Nucleus accumbens (tissue), 56 donors: ENCODE measurements at places on chromosomes 4 and X.

GRCh38 chr4:125676583-125676982, 361.8 kb downstream of the FAT4 start:
- no peak for DNase-seq

DNA sequence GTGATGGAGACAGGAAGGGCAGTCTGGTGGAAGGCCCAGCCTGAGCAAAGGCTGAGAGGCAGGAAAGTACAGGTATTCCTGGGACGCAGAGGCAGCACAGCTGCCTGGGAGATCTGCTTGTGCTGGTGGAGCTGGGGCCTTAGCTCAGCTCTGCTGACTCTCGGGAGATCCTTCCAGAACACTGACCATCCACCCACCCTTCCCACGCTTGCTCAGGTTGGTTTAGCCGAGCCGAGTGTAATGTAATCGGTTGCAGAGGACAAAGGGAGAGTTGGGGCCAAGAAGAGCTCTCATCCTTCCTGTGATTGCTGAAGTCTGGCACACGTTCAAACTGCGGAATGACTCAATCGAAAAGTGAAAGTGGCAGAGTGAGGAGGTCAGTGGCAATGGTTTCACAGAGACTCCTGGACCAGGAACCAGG, 43.1 kb upstream of the GPR78 start:
- DNase-seq, result no peak

- no peak for DNase-seq
These were observed 17.3 kb upstream of the QRFPR start for GRCh38 chr4:121397941-121398601.

GRCh38 chr4:92483341-92483740, 179.6 kb downstream of the GRID2 start:
- DNase-seq, result no peak

- no peak for DNase-seq
These were observed 6.3 kb upstream of the SORCS2 start for GRCh38 chr4:7186031-7186430.

DNA sequence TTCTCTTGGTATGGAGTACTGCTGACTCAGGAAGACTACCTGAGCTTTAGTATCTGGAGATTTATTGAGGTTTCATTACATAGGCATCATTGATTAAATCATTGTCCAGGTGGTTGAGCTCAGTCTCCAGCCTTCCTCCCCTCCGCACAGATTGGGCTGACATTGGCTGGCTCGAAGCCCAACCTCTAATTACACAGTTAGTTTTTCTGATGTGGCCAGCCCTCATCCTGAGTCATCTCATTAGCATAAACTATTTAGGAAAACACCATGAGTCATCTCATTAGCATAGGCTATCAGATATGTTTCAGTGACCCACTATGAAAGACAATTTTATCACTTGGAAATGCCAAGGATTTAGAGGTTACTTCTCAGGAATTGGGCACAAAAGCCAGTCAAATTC, 93.9 kb upstream of the ANKRD50 start:
- no peak for DNase-seq

DNA sequence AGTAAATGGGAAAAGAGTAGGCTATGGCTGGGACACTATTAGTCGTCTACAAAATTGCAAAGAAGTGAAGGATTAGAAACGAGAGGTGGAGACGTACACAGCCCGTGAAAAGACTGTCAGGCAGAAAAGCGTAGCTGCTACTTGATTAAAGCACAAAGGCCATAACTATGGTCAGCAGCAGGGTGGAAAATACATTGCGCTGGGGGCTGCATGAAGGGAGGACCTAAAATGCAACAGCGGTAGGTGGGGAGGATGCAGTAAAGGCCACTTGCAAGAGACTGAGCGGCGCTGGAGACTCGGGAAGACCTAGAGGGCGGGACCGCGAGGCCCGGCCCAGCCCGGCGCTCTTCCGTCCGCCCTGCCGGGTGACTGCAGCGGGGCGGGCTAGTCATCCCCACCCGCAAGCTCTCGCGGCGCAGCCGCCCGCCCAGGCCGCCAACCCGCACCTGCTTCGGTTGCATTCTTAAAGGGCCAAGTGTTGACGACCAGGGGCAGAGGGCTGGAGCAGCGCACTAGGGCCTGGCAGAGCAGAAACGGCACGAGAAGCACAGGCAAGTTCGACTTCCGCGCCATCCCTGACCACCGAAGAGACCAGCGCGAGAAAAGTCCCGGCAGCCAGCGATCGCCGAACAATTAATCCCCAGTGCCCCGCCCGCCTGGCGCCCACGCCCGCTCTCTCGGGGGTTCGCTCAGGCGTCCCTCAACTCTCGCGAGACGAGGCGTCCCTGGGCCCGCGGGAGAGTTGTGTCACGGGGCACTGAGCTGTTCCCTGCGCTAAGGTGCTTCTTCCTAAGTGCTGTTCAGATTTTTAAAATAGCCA, at the start of gene AGA:
Gene AGA (minus strand): TSS at position 635 of the 820 bp plus-strand sequence. CDS start 62 bp downstream, at position 573.
- peak; percentile 80 for DNase-seq

DNA sequence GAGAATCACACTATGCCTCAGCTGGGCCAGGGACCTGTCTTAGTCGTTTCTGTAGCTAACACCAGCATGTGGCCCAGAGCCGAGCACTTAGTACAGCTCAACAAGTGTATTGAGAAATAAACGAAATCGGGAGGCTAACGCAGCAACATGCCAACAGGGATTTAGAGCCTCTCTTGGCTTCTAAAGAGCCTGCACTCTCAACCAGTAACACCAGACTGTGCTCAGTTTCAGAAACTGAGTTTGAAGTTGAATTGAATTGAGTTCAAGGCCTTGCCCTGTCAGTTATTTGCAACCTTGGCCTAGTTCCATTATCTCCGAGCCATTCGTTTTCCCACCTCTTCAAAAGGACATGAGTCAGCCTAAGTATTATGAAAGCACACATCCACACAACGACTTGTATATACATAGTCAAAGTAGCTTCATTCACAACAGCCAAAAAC, 71.3 kb upstream of the LDB2 start:
- no peak for DNase-seq

- no peak for DNase-seq
These were observed 85.1 kb downstream of the SLC9A7 start for GRCh38 chrX:46673620-46674359.

DNA sequence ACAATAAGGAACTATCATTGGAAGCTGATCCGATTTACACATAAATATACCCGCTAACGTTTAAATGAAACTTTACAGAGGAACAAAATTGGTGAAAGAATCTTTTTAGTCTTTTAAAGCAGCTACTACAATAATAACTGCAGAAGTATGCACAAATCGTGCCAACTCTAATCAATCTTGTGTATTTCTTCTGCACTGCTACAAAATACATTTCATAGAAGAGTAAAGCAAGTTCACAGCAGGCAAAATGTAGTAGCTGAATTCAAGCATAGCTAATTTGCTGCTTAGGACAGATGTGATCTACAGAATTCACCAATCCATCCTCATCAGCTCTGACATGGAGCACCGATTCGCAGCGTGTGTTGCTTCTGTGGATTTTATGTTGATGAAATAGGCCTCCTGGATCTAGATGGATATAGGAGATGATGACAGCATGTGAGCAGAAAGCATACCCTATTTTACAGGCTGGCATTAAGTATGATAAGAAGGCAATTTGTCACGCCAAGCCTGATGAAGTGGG, 367.3 kb upstream of the FGF13 start:
- no peak for DNase-seq

GRCh38 chr4:99710681-99711345, 53.2 kb upstream of the C4orf54 start:
- DNase-seq, result no peak

DNA sequence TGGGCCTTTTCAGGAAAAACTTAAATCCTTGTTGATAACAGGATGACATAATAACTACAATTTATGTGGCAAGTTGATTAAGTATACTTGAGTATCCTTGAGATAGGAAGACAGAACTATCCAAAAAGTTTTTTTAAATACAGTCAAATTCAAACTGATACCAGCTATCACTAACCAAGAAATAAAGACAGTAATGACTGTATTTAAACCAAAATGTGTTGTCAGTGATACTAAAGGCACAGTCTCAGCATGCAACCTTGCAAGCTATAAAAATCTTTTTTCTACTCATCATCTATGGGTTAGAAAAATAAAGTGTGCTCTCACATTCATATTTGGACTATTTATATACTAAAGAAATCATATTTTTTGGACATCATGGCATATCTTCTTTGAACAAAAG, 64.7 kb downstream of the PAPSS1 start:
- no peak for DNase-seq

DNA sequence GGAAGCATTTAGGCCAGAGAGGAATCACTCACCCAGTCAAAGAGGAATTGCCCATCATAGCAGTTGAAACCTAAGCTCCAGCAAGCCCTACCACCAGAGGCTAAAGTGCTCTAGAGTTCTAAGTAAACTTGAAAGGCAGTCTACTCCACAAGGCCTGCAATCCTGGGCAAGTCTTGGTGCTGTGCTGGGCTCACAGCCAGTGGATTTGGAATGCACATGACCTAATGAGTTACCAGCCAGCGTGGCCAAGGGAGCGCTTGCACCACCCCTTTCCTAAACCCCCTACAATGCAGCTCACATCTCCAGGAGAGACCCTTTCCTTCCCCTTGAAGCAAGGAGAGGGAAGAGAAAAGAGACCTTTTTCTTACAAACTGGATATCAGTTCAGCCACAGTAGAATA, 445.7 kb downstream of the GASK1B start:
- DNase-seq, result no peak

DNA sequence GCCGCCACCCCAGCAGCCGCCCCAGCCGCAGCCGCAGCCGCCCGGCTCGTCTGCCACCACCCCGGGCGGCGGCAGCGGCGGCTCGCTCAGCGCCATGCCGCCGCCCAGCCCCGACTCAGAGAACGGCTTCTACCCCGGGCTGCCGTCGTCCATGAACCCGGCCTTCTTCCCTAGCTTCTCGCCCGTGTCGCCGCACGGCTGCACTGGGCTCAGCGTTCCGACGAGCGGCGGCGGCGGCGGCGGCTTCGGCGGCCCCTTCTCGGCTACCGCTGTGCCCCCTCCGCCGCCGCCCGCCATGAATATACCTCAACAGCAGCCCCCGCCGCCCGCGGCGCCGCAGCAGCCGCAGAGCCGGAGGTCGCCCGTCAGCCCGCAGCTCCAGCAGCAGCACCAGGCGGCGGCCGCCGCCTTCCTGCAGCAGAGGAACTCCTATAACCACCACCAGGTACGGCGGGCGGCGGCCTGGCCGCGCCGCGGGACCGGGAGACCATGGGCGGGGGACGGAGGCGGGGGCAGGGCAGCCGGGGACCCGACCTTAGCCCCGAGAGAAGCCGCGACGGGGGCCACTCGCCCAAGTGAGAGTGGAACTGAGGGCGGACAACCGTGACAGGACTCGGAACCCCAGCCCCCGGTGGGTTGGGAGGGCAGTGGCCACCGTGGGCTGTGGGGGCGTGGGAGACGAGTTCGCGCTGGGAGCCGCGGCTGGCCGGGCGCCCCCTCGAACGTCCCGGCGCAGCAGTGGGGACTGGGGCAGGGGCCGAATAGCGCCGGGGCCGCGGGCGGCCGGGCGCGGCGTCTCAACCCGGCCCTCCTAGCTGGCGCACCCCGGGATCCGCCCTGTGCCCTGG, 1.8 kb downstream of the CPEB2 start:
- no peak for DNase-seq

DNA sequence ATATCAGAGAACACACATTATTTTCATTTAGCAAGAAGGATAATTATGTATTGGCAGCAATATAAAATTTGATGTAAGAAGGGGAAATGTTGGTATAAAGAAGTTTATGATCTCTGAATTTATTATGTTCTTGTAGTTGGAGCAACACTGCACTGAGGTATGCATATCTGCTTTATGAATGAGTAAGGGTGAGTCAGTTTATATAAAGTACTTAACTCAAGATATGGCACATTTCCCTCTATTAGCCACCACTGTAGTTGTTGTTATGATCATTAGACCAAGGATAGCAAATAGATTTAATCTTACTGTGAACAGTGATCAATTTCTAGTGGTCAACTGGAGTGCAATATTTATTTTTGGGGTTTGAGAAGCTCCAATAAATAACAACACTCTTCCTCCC, 66.6 kb downstream of the SNX25 start:
- no peak for DNase-seq

- DNase-seq, result no peak
These were observed 56.5 kb downstream of the PRDM5 start for GRCh38 chr4:120865985-120866384.

DNA sequence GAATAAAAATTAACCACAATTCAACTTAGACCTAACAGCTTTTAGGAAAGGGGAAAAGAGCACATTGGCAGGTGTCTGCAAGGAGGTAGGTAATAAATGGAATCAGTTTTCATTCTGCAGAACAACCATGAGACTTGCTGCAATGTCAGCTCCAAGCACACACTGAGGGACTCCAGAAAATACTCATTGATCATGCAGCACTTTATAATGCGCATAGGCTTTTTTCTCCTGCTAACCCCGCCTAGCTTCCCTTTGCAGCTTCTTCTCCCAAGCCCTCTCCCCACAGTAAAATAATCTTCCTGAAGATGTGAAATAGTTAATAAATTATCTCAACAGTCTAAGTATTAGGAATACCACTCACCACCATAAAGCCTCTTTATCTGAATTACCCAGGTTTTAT, 36.9 kb downstream of the ANKRD17 start:
- no peak for DNase-seq

DNA sequence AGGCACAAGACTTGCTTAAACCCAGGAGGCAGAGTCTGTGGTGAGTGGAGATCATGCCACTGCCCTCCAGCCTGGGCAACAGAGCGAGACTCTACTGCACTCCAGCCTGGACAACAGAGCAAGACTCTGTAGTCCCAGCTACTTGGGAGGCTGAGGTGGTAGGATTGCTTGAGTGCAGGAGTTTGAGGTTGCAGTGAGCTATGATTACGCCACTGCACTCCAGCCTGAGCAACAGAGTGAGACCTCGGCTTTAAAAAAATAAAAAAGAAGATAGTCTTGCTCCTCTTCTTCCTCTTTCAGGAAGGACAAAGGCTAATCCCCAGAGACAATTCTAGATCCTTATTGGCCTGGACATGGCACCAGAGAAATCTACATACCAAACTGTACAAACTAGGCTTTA, 5.7 kb upstream of the PPEF2 start:
- no peak for DNase-seq

DNA sequence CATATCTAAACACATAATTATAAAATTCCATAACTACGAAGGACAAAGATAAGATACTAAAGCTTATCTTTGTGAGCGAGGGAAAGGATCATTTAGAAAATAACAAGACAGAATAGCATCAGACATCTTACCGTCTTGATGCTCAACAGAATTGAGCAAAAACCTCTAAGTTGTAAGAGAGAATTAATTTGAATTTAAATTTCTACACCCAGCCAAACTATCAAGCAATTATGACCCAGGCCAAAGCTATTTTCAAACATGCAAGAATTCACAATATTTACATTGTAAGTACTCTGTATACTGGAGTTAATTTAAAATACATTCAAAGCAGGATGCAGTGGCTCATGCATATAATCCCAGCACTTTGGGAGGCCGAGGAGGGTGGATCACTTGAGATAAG, 16.5 kb downstream of the CLOCK start:
- DNase-seq, result no peak

- DNase-seq, result no peak
These were observed 17.3 kb upstream of the CXCL8 start for GRCh38 chr4:73723023-73723422.

DNA sequence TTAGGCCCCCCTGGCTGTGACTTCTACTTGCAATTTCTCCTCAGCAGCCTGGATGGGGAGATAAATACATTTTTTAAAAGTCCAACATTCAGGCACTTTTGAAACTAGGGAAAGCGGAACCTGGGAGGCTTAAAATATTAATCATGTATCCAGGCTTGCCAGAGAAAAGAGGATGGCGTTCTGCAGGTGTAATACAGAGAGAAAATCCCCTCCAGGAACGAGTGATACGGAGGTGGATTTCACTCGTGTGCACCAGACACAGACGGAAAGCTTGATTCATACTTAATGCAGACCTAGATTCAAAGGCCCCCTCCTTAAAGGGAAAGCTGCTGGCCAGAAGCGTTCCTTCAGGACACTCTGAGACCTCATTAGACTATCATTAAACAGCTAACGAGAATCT, 354.0 kb upstream of the BOD1L1 start:
- no peak for DNase-seq
